ENCODE measurements at places on chromosomes 4 and X. TPM values are rescaled to one million over a fixed set of nuclear protein-coding genes. Genes with fewer than 3 reads are reported as not detected.
A peak's percentile ranks its signal among the peaks of the same experiment; 100 is the strongest.

SATL1 gene
- total RNA-seq, result 0.14 TPM

TMEM156 gene
- not detected for total RNA-seq

ARHGAP10 gene
- total RNA-seq, result 5.1 TPM

RNF150 gene
- total RNA-seq, result 6.1 TPM

DNA sequence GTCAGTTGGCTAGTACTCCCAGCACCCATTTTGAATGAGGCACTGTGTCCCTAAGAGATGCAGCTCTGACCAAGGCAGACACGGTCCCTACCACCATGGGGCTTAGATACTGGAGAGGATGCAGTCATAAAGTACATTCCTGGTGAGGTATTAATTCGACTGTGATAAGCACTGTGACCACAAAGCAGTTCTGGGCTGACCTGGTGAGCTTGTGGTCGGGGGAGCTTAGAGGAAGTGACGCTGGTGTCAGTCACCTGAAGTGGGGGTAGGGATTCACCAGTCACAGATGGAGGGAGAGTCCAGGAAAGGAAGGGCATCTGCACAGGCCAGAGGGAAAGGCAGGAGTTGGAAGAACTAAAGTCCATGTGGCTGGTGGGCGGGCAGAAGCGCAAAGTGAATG is 15.8 kb upstream of the CLTRN start:
- DNase-seq, result no peak
- H3K4me3 ChIP-seq, result no peak overlapping the region
- H3K4me1 ChIP-seq, result no peaks in the 10 kb centered on the region

GRCh38 chrX:39019056-39019455 is 217.8 kb downstream of the MID1IP1 start:
- no peaks in the 10 kb centered on the region for H3K27me3 ChIP-seq
- H3K4me1 ChIP-seq, result no peaks in the 10 kb centered on the region
- H3K27ac ChIP-seq, result no peak overlapping the region
- DNase-seq, result no peak

DNA sequence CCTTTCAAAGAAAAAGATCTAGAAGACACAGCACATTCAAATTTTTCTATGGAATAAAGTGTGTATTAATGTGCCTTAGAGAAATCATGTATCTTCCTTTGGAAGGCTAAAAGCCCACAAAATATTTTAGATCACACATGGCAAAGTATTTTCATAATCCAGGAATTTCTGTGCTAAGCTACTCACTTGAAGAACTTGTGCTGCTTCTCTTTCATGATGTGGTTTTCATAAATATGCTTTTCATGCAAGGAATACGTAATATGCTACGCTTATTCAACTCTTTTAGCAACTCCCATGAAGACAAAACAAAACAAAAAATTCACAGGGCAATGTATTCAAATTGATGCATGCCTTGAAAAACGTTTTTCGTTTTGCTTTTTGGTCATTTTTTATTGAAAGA is 125.6 kb downstream of the ARHGAP24 start:
- H3K27me3 ChIP-seq, result no peaks in the 10 kb centered on the region
- DNase-seq, result no peak
- H3K36me3 ChIP-seq, result no peaks in the 10 kb centered on the region
- no peak overlapping the region for H3K4me3 ChIP-seq

- peaks cover 15% of the 10 kb centered on the region for H3K36me3 ChIP-seq
- no peak overlapping the region for H3K27ac ChIP-seq
- no peak overlapping the region for H3K4me3 ChIP-seq
- no peak for DNase-seq
- no peaks in the 10 kb centered on the region for H3K27me3 ChIP-seq
These were observed 10.8 kb downstream of the HAUS3 start for GRCh38 chr4:2231082-2231481.

GRCh38 chrX:39497702-39498265 is 600.0 kb downstream of the BCOR start:
- no peak overlapping the region for H3K27ac ChIP-seq
- H3K36me3 ChIP-seq, result no peaks in the 10 kb centered on the region
- H3K27me3 ChIP-seq, result no peaks in the 10 kb centered on the region
- no peaks in the 10 kb centered on the region for H3K4me1 ChIP-seq
- H3K4me3 ChIP-seq, result no peak overlapping the region
- DNase-seq, result no peak

DNA sequence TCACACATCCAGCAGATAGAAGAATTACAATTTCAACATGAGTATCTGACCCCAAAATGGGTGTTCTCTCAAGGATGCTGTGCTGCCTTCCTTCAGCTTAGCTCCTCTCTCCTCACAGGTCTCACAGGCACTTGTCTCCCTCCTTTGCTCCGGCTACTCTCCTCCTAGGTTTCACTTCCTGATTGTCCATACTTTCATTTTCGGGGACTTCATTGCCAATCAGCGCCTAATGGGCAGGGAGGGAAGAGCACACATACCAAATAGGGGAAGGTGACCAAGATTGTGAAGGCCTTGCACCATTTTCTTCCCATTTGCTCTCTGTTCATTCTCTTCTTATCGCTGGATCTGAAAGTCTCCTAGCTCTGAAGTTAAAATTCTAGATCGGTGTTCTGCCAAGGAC is 125.4 kb upstream of the EOLA2 start:
- no peaks in the 10 kb centered on the region for H3K27me3 ChIP-seq
- H3K4me3 ChIP-seq, result no peak overlapping the region
- DNase-seq, result no peak
- H3K4me1 ChIP-seq, result no peaks in the 10 kb centered on the region

- H3K27me3 ChIP-seq, result no peaks in the 10 kb centered on the region
- H3K4me3 ChIP-seq, result no peak overlapping the region
- DNase-seq, result no peak
- no peaks in the 10 kb centered on the region for H3K36me3 ChIP-seq
These were observed 80.2 kb upstream of the PLAC1 start for GRCh38 chrX:134738445-134738844.

DNA sequence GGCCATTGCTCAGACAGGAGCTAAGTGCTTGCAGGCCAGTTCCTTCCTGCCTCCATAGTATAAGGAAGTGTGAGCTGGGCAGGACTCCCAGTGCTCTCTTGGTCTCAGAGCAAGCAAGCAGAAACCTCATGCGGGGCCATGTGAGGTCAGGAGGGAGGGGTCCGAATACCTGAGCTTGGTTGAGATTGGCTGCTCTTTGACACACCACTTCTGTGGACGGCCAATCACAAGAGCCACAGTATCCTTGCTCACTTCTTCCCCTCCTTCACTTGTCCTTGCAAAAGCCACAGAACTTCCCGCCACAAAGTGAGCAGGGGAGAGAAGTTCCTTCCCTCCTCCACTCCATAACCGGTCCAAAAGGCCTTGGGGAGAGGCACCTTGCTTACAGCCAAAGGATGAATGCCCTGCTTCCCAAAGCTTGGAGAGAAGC is 56.7 kb downstream of the PRPS1 start:
- H3K4me1 ChIP-seq, result no peaks in the 10 kb centered on the region
- H3K27ac ChIP-seq, result no peak overlapping the region
- no peaks in the 10 kb centered on the region for H3K27me3 ChIP-seq
- H3K4me3 ChIP-seq, result no peak overlapping the region

DNA sequence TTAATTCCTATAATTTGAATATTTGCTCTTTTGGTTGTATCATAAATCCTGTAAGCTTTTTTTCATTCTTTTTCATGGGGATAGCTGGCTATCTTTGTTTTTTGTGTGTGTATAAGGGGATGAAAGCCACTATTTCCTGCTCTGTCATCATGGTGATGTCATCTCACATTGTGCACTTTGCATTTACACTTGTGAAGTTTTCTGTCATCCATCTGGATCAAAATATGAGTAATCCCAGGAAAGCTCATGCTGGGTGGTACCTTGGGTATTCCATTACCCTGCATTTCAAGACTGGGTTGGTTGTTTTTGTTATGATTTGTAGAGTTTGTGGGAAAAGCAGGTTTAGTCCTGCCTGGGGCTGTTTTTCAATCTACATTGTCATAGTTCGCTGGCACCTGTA is 367.3 kb downstream of the CHIC1 start:
- no peak for DNase-seq
- no peak overlapping the region for H3K27ac ChIP-seq
- no peaks in the 10 kb centered on the region for H3K4me1 ChIP-seq
- H3K27me3 ChIP-seq, result no peaks in the 10 kb centered on the region
- no peak overlapping the region for H3K4me3 ChIP-seq

DNA sequence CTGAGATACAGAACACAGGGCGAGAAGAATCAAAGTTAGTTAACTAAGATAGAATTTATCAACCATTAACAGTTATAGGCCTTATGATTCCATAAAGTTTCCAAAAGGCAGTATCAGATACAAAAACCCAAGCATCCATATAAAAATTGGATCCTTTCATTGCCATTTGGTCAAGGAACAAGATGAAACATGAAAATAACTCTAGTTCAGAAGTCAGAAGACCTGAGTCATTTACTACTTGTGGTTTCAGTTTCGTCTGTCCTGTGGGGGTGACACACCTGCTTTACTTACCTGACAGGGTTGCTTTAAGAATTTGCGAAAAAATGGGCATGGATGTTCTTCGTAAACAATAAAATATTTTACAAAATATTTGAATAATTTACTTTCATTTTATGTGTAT is 130.8 kb downstream of the ANAPC10 start:
- H3K27me3 ChIP-seq, result no peaks in the 10 kb centered on the region
- DNase-seq, result no peak
- H3K36me3 ChIP-seq, result no peaks in the 10 kb centered on the region
- H3K4me1 ChIP-seq, result no peaks in the 10 kb centered on the region
- H3K27ac ChIP-seq, result no peak overlapping the region

GRCh38 chr4:70670332-70671014 is 4.2 kb upstream of the JCHAIN start:
- no peak for DNase-seq
- no peaks in the 10 kb centered on the region for H3K4me1 ChIP-seq
- no peak overlapping the region for H3K4me3 ChIP-seq
- H3K36me3 ChIP-seq, result no peaks in the 10 kb centered on the region

GRCh38 chr4:119053245-119053644 is 82.4 kb upstream of the MYOZ2 start:
- H3K4me1 ChIP-seq, result no peaks in the 10 kb centered on the region
- H3K27ac ChIP-seq, result no peak overlapping the region
- no peak for DNase-seq
- no peaks in the 10 kb centered on the region for H3K36me3 ChIP-seq
- no peaks in the 10 kb centered on the region for H3K27me3 ChIP-seq
- H3K4me3 ChIP-seq, result no peak overlapping the region

DNA sequence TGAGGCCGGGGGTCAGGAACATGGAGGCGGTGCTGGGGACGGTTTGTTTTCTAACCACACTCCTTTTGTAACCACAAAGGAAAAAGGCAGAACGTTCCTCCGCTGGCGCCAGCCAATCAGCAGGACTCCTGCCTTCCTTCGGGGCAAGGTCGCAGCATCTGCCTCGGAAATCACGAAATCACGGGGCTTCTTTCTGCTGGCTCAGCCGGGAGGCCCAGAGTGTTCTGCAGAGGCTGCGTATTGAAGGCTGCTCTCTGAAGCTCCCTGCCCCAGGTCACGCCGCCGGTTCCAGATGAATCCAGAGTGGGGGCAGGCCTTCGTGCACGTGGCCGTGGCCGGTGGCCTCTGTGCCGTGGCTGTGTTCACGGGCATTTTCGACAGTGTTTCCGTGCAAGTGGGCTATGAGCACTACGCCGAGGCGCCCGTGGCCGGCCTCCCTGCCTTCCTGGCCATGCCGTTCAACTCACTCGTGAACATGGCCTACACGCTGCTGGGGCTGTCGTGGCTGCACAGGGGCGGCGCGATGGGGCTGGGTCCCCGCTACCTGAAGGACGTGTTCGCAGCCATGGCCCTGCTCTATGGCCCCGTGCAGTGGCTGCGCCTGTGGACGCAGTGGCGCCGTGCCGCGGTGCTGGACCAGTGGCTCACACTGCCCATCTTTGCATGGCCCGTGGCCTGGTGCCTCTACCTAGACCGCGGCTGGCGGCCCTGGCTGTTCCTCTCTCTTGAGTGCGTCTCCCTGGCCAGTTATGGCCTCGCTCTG is 9.4 kb downstream of the TMEM187 start:
- no peaks in the 10 kb centered on the region for H3K36me3 ChIP-seq
- no peaks in the 10 kb centered on the region for H3K27me3 ChIP-seq

DNA sequence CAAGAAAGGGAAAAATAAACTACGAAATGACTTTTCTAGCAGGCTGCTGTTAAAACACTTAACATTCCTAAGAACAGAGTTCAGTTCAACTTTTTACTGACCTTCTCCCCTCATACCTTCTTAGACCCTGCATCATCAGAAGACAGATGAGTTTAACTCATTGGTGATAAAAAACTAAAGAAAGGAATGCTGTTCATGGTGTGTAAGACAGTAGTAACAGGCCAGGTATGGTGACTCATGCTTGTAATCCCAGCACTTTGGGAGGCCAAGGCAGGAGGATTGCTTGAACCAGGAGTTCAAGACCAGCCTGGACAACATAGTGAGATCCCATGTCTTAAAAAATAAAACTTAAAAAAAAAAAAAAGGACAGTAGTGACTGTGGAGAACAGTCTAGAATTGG is 16.2 kb downstream of the RBM47 start:
- no peaks in the 10 kb centered on the region for H3K36me3 ChIP-seq
- H3K27ac ChIP-seq, result no peak overlapping the region
- no peak overlapping the region for H3K4me3 ChIP-seq
- no peaks in the 10 kb centered on the region for H3K27me3 ChIP-seq
- peaks cover 31% of the 10 kb centered on the region for H3K4me1 ChIP-seq
- no peak for DNase-seq

- DNase-seq, result no peak
- no peaks in the 10 kb centered on the region for H3K27me3 ChIP-seq
- H3K36me3 ChIP-seq, result no peaks in the 10 kb centered on the region
- no peak overlapping the region for H3K4me3 ChIP-seq
- peaks cover 7% of the 10 kb centered on the region for H3K4me1 ChIP-seq
These were observed 221.3 kb downstream of the ANTXR2 start for GRCh38 chr4:79851625-79852304.

GRCh38 chrX:155997436-155997835 is at the start of gene IL9R:
IL9R (plus strand) TSS chrX:155997696; CDS start chrX:155997760, 64 bp downstream.
- H3K27ac ChIP-seq, result no peak within 1 kb of the TSS
- no peak within 1 kb of the TSS for H3K4me3 ChIP-seq
- H3K4me1 ChIP-seq, result no peaks in the 10 kb centered on the region
- 0 out of 2 replicates have a peak, but pooled peaks cover 3% of the 10 kb centered on the region for H3K36me3 ChIP-seq
- no peaks in the 10 kb centered on the region for H3K27me3 ChIP-seq

GRCh38 chr4:184748251-184748652 is 14.4 kb upstream of the CENPU start:
- peak; percentile 17 for DNase-seq
- peaks cover 33% of the 10 kb centered on the region for H3K4me1 ChIP-seq
- H3K36me3 ChIP-seq, result no peaks in the 10 kb centered on the region
- no peak overlapping the region for H3K27ac ChIP-seq

DNA sequence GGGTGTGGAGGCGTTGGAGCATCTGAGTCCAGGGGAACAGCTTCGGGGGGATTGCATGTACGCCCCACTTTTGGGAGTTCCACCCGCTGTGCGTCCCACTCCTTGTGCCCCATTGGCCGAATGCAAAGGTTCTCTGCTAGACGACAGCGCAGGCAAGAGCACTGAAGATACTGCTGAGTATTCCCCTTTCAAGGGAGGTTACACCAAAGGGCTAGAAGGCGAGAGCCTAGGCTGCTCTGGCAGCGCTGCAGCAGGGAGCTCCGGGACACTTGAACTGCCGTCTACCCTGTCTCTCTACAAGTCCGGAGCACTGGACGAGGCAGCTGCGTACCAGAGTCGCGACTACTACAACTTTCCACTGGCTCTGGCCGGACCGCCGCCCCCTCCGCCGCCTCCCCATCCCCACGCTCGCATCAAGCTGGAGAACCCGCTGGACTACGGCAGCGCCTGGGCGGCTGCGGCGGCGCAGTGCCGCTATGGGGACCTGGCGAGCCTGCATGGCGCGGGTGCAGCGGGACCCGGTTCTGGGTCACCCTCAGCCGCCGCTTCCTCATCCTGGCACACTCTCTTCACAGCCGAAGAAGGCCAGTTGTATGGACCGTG is 2.2 kb downstream of the AR start:
- peaks cover 13% of the 10 kb centered on the region for H3K27me3 ChIP-seq
- peak; percentile 26 for DNase-seq
- H3K4me1 ChIP-seq, result peaks cover 24% of the 10 kb centered on the region

- H3K36me3 ChIP-seq, result no peaks in the 10 kb centered on the region
- H3K27me3 ChIP-seq, result no peaks in the 10 kb centered on the region
- H3K4me1 ChIP-seq, result no peaks in the 10 kb centered on the region
- no peak overlapping the region for H3K27ac ChIP-seq
- no peak overlapping the region for H3K4me3 ChIP-seq
These were observed 119.2 kb upstream of the GRID2 start for GRCh38 chr4:92184566-92184965.

Measured in GM23338 (cell line).